Activated T-helper 1 cell treated with anti-CD3 and anti-CD28 coated beads, Interleukin-2, amount 50 U/mL, for 16 hours (primary cell): ENCODE measurements at places on chromosomes 11 and 22.

GRCh38 chr22:45684752-45685574 is 13.3 kb downstream of the ATXN10 start:
- DNase-seq: no peak

- no peak for DNase-seq
These were observed 24.7 kb downstream of the PATZ1 start for GRCh38 chr22:31321421-31321820.

DNA sequence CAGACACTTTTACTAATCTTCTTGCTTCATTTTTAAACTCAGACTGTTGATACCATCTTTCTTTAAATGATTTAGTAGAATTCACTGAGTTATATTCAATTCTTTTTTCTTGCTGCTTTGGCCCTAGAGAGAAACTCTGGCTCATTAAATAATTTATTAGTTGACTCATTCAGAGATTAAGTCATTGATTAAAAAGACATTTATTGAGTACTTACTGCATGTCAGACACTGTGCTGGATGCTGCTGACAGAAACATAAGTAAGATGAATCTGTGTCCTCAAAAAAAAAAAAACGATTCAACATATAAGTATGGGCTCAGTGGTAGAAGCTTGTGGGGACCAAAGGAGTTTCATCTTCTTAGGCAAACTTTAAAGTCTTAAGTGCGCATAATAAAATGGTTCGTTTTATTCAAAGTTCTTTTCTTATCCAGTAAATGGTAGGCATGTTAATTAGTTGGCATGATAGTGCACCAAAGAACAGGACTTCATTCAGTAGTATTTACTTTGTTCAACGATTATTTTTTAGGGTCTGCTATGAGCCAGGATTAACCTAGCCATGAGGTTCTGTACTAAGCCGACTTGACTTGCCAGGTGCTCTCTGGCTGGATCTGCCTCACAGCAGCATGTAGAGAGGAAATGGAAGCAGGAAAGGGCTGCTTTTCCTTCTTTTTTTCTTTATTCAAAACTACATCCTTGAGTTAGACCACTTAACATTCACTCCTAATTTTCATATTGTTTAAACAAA is 281.0 kb upstream of the CTSC start:
- no peak for DNase-seq

GRCh38 chr11:118672846-118673245 is 6.6 kb downstream of the TREH start:
- no peak for DNase-seq

- peak; percentile 48 for DNase-seq
These were observed 58.4 kb upstream of the PSMA1 start for GRCh38 chr11:14578541-14578956.

GRCh38 chr11:61342207-61342803 is 9.3 kb downstream of the TKFC start:
- DNase-seq: no peak

DNA sequence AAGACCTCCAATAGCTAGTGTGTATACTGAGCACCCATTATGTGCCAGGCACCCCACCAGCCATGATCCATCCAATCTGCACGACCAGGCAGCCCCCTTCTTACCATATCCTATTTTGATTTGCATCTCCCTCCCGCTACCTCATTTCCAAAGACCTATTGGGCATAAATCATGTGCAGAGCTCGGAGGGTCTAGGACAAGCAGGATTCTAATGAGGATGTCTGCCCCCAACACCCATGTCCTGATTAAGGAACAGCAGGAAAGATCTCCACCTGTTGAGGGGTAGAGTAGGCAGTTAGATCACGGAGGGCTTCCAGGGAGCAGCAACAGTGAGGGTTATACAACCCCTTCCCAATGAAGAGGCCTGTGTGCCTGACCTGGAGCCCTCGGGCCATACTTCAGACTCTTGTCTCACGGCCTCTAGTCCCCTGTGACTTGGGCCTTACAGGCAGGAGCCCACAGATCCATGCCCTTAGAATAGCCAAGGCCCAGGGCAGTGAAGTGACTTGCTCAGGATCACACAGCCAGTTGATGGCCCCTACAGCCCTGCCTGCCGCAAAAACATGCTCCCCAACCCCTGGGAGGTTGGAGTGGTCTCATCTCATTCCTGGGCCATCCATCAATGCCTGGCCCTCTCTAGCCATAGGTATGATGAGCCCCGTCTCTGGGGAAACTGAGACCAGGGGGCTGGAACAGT is 3.5 kb downstream of the RAB3IL1 start:
- DNase-seq: no peak

GRCh38 chr11:97890466-97890865 is 1130.3 kb upstream of the CNTN5 start:
- no peak for DNase-seq

GRCh38 chr11:113994077-113994954 is 19.4 kb downstream of the HTR3A start:
- DNase-seq: no peak

DNA sequence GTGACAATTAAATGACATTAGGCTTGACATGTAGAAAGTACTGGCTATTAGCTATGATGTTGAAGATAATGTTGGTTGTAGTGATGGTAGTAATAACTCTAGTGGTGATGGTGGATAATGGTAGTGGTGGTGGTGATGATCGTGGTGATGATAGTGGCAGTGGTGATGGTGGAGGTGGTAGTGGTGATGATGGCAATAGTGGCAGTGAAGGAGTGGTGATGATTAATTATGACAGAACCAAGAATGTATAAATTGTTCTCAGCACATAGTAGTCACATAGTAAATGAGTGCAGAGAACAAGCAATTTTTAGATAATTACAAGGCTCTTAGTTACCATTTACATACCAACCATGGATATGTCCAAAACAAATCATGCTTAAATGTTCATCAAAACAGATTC is 5.3 kb upstream of the CD44 start:
- DNase-seq: no peak
